ENCODE measurements at places on chromosomes 7 and 10.

DNA sequence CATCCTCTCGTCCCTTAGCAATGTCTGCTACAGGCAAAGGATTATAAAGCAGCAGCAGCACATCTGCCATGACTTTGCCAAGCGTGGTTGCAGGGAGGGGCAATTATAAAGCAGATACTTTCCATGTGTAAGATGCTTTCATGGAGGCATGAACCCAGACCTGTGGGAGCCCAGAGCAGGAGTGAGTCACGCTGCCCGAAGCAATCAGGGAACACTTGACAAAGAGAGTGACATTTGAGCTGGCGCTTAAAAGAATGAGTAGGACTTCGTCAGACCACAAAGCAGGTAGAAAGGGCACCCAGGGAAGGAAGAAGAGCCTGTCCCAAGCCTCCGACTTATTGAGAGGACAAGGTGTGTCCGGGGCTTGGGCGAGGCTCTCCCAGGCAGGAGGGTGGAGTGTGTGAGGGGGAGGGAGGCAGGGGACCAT lies 147.2 kb downstream of the MYOF start:
- no peak for DNase-seq

DNA sequence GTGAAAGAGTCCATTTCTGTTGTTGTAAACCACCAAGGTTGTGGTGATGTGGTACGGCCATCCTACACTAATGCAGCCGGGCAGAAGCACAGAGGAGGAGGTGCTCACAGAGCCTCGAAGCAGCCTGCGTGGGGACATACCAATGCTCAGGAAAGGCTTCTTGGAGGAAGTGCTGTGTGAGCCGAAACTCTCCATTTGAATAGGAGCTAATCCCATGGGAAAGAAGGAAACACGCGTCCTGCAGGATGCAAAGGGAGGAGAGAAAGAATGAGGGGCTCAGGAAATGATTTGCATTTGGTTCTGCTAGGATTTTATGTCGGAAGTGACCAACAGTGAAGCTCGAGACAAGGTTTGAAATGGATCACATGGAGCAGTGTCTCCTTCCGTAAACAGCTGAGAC lies 477.9 kb upstream of the ANKRD30A start:
- no peak for DNase-seq

- no peak for DNase-seq
Observed at GRCh38 chr7:149759093-149759860, 14.1 kb downstream of the ZNF467 start.

- DNase-seq, result no peak
Observed at GRCh38 chr10:102367441-102367840, 28.1 kb upstream of the NFKB2 start.

DNA sequence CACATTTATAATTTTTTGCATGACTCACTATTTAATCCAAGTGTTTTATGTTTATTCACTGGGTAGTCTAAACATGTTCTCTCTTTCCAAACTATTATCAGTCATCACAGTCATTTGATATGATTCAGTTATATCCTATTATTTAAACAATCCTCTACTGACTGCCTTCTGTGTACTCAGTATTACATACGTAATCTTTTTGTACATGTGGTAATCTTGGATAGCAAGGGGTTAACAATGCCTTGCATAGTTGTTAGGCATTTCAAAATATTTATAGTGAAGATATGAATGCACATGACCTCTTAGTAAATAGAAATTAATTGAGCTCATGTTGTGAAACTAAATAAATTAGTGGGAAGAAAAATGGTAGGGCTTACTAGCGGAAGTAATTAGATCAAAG lies 379.4 kb upstream of the KIAA1217 start:
- DNase-seq, result no peak

DNA sequence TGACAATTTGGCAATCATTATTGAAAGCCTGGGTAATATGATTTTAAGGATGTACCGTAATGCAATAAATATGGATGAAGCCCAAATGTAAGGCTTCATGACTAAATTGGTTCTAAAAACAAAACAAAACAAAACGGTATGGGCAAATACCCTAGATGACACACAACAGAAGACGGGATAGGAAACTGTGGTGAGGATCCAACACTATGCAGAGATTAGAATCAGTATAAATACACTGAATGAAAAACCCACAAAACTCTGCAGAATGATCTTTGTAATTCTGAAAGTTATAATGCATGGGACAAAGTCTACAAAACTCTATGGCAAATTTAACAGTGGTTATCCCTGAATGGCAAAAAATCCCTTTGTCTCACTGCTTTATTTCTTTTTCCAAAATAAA lies 57.6 kb downstream of the MALSU1 start:
- DNase-seq, result no peak
